NCI-H524 (cell line): ENCODE measurements at places on chromosomes 16 and 17.

- no peak for DNase-seq
Measured at GRCh38 chr17:57959929-57960328, 4.7 kb upstream of the CUEDC1 start.

DNA sequence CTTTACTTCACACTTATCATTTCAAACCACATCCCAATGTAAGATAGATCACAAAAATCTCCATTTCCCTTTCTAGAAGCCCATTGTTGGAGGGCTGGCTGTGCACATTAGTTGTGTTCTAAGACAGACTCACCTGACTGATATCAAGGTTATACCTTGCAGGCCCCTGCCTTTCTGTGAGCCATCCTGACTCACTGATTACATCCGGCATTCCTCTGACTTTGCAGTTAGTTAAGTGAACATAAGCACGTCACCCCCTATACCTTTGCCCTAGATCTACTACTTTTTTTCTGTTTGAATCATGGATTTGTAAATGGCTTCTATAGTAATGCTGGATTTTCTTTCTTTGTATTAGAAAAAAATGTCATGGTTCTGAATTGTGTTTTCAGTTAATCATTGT lies 78.3 kb downstream of the TANGO6 start:
- DNase-seq: no peak

- DNase-seq: no peak
Measured at GRCh38 chr17:21376759-21377690, 868 bp downstream of the KCNJ12 start.

DNA sequence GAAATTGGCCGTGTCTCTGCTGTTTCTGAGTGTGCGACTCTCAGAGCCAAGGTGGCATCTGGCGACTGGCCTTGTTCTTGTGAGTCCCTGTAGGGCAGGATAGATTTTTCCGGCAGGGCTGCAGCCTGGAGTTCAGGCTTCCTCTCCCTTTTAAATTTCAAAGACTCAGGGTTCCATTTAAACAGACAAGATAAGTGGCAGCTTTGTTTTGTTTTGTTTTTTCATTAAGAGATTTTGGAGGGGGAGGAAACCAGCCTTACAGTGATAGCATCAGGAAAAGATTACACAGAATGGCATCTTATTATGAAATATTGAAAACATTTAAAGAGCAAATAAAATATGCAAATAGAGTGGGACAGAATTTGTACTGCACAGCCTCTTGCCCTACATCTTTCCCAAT lies 151.3 kb downstream of the RPTOR start:
- DNase-seq: peak; percentile 64

DNA sequence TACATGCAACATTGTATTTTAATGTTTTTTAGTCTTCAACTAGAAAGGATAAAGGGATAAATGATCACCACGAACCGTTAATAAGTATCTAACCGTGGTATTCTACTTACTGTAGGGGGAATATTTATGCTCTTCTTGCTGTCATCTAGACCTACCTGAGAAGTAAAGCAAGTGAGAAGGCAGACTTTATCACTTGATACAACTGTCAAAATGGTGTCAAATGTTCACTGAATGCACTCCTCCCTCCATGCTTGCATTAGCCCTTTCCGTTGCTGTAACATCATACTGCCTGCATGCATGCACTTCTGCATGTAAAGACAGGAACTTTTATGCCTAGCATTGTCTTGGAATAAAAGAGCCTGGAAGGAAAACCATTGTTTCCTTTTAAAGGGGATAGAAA lies 298.6 kb upstream of the PMFBP1 start:
- no peak for DNase-seq

DNA sequence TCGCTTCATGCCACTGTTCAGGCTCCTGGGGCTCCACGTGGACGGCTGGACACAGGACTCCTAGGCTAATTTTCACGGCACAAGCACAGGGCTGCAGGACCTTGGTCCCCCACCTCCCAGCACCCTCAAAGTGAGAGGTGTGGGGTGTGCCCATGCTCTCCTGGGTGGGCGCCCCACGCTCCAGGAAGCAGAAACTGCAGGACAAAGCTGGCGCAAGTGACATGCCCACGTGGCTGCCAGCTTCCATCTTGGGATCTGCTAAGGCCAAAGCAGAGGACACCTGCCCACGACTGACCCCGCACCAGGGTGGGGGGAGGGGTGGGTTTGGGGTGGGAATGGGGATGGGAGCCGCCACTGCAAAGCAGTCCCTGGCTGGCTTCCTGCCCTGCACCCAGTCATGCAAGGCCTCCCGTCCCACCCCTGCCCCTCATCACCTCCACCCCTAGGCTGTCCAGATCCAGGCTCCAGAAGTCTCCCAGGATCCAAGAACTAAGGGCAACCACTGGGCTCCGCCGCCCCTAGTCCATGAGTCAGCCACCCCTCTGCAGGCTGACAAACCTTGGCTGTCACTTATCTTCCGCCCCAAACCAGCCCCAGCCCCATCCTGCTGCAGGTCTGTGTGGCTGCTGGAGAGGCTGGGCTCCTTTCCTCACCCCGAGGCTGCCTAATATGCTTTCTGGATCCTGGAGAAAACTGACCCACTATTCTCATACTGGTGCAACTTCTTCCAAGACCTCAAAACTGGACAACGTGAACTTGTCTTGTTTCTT lies 11.1 kb downstream of the USP6 start:
- no peak for DNase-seq

GRCh38 chr17:19748807-19749193 lies 702 bp upstream of the ALDH3A1 start:
- DNase-seq: peak; percentile 14

- no peak for DNase-seq
Measured at GRCh38 chr17:58039975-58040374, 32.9 kb upstream of the SRSF1 start.

- DNase-seq: no peak
Measured at GRCh38 chr17:75864448-75864871, 9.3 kb upstream of the WBP2 start.

DNA sequence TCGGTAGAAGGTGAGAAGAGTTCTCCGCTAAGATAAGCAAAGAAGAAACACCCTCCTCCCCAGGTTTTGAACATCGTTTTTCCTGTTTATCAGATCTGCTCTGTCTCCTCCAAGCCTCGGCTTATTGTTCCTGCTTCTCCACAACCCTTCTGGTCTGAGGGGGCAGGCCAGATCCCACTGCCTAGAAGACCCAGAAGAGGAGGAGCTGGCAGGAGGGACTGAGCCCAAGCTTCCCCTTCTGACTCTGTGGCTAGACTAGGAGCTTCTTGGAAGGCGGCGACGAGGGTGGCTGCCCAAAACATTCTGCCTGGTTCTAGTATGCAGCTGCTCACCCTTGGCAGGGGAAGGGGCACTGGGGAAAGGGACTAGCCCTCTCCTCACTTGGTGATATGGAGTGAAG lies 5.2 kb upstream of the HOXB5 start:
- DNase-seq: no peak

GRCh38 chr16:1331712-1332617 lies 1.5 kb upstream of the BAIAP3 start:
- DNase-seq: peak; percentile 68

- DNase-seq: no peak
Measured at GRCh38 chr16:12845282-12845681, 41.6 kb upstream of the CPPED1 start.

DNA sequence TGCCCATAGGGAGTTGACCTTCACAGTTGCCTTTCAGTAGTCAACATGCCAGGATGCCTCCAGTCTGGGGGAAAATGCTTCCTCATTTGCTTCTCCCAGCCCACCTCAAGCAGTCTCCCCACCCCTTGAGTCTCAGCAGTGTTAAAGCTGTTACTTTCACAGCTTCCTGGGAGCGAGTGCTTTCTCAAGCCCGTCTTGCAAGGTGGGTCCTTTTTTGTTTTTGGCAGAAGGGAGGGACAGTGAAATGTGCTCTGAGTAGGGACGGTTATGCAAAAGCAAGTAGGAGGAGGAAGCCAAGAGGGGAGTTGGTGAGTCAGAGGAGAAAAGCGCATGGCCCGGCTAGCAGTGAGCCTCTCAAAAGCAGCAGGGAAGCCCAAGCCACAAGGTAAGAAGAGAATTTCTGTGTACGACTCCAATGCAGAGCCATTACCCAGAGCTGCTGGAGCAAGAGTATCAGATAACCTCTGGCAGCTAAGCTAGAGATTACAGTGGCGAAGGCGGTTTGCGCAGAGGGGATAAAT lies at the start of gene CHST4:
CHST4 (plus strand) TSS at position 316 of the 521 bp plus-strand sequence. CDS start 10,252 bp downstream, outside the sequence.
- peak; percentile 81 for DNase-seq

DNA sequence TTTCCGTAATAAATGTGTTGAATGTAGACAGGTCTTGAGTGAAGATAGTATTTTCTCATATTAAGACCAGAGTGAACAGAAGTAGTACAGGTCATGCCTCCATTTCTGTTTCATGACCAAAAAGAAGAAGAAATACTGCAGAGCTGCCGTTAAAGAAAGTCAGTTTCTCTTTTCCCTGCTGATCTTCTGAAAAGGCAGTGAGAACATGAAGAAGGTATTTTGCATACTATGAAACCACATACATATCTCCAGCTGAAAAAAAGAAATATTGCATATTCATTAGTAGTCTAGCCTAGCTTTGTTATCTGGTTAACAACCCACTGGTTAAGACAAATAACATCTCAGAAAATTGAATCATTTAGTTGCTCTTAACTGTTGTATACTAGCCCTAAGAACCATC lies 138.4 kb downstream of the PHKB start:
- no peak for DNase-seq

- no peak for DNase-seq
Measured at GRCh38 chr16:5505091-5505887, 407.7 kb upstream of the EEF2KMT start.

DNA sequence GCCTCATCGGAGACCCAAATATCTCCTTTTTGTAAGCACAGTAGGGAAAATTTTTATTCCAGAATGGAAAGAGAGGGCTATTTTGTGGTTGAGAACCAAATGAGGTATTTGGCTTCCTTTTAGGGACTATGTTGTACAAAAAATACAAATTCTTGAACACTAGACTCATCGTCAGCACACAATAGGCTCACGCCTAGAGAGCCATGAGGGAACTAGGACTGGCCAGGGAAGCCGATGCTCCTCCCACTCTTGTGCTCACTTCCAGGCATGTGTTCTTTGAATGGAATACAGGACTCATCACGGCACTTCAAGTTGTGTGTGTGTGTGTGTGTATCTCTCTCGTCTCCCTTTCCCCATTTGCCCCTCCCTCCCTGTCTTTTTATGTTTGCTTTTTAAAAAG lies 17.8 kb upstream of the BLMH start:
- DNase-seq: no peak

GRCh38 chr16:17084130-17084529 lies 386.6 kb downstream of the XYLT1 start:
- DNase-seq: no peak

GRCh38 chr17:63407741-63408330 lies 38.3 kb downstream of the CYB561 start:
- DNase-seq: no peak

GRCh38 chr17:68740555-68741447 lies 139.6 kb upstream of the FAM20A start:
- DNase-seq: no peak

- DNase-seq: no peak
Measured at GRCh38 chr17:4186357-4186881, 43.4 kb downstream of the CYB5D2 start.

DNA sequence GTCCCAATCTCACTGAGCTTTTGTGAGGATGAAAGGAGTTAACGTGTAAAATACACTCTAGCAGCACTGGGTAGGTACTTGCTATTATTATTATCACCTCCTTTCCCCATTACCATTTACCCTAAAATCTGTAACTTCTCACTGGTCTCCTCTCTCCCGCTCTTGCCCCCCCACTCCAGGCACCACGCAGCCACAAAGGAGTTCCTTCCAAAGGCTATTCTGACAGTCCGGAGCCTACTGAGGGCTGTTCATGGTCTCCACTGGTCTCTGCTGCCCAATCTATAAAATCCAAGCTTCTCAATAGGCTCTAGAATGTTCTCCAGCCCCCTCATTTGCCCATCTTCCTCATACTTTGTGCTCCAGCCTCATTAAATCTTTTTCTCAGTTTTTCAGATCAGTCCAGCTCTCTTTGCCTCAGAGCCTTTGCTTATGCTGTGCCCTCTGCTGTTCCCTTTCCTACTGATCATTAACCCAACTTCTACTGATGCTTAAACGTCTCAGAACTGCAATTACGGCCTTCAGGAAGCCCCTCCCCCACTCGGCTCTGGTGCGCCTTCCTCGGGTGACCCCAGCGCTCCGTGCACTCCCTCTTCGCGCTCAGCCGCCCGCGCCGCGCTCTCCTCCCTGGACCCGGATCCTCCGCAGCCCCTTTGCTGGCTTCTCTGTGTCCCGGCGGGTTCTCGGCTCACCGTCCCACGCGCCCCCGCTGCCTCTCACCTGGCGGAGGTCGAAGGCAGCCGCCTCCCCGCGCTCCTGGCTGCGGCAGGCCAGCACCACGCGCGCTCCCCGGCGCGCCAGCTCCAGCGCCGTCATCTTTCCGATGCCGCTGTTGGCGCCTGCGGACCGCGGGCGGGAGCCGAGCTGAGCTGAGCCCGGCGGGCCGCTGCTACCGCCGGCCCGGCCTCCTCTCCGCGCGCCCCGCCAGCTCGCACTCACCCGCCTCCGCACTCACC lies 737 bp downstream of the DHRS13 start:
- DNase-seq: peak; percentile 70

GRCh38 chr17:61413661-61414126 lies 14.1 kb downstream of the TBX2 start:
- no peak for DNase-seq

GRCh38 chr17:15999974-16000827 lies 577 bp downstream of the TTC19 start:
- peak; percentile 66 for DNase-seq

DNA sequence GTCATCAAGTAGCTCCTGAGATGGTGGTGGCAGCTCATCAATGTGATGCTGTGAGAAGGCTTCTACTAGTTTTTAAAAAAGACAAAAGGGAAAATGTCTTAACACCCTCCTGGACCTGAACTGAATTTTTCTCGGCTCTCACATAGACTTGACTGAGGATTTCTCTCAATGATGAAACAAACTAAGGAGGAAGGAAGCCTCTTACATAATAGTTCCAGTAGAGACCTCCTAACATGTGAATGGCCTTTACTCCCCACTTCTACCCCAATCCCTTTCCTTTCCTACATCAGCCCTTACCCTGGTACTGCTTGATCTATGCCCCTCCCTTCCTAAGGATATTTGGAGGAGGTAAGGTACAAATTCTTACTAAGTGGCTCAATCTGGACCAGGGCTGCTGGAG lies 54.8 kb upstream of the MTMR4 start:
- no peak for DNase-seq

DNA sequence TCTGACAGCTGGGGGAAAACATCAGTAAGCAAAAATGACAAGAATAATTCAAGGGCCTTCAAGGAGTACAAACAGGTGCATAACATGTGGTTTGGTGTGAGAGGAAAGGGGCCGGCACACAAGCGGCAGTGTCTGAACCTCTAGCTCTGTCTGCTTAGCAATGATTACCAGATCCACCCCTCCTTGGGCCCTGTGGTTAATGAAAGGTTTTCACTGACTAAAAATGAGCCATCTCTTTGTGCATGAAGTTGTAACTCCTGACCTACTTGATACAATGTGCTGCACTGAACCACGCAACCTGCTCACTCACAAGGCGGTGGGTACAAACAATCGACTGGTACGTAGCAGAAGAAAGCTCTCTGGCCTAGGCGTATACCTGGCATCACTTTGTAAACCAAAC lies 15.1 kb downstream of the FAM117A start:
- DNase-seq: no peak
